ENCODE measurements at places on chromosomes 12 and 14.

DNA sequence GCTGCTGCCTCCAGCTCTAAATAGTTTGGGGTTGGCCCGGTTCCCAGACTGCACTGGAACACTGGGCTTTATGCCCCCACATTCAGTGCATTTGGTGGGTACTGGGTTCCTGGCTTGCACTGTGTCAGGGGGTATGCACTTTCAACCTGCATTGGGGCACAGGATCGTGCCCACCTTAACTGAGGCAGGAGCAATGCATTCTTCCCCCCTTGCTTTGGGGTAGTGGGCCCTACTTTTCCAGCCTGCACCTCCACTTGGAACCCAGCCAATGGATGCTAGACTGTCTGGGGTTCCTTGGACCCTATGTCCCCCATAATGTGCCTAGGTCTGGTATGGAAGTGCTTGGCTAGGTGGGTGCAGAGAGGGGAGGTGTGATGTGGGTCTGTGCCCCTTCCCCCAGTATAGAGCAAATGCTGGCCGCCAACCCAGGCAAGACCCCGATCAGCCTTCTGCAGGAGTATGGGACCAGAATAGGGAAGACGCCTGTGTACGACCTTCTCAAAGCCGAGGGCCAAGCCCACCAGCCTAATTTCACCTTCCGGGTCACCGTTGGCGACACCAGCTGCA lies 615 bp downstream of the TARBP2 start:
- no peak for DNase-seq

- no peak for DNase-seq
These were observed 333.2 kb upstream of the MDGA2 start for GRCh38 chr14:48008646-48009045.

GRCh38 chr12:14828892-14829291 lies 14.4 kb downstream of the ART4 start:
- DNase-seq: peak; percentile 11

- DNase-seq: no peak
These were observed 104.8 kb downstream of the DPF3 start for GRCh38 chr14:72788972-72789728.

GRCh38 chr14:104393199-104393897 lies 186.2 kb upstream of the C14orf180 start:
- no peak for DNase-seq

DNA sequence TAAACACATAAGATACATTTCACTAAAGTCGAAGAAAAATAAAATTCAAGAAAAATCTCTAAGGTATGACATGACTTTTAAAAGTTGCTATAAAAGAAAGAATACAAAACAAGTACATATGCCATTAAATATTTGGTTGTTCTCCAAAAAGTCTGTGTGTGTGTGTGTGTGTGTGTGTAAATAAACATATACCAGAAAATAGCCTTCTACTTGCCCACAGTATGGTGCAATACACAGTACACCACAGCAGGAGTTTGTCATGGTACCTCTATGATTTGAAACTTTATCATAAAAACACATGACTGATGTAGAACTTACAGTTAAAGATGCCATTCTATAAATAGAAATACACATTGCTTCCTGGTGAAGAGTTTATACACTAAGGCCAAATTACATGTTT lies 692.7 kb upstream of the MGAT4C start:
- DNase-seq: no peak

GRCh38 chr12:13799574-13799973 lies 181.8 kb downstream of the GRIN2B start:
- DNase-seq: no peak

GRCh38 chr14:54182419-54183045 lies 214.3 kb upstream of the CDKN3 start:
- peak; percentile 21 for DNase-seq

GRCh38 chr12:85029456-85029855 lies 6.6 kb downstream of the TSPAN19 start:
- DNase-seq: peak; percentile 14

GRCh38 chr12:79508622-79509021 lies 182.1 kb downstream of the PAWR start:
- DNase-seq: no peak

DNA sequence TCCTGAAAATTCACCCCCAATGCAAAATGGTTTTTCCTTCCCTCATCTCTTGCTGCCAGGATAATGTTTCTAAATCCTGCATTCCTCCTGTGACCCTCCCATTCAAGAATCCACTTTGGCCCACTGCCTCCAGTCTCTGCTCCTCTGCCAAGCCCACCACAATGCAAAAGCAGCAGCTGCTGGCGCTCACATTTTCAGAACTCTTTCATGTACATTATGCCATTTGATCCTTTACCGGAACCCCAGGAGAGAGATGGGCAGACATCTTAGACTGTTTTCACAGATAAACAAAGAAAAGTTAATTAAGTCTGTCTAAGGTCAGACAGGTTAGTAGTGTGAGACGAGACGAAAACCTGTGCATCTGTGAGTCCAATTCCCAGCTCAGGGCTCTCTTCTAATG lies 12.9 kb downstream of the LRIG3 start:
- no peak for DNase-seq

GRCh38 chr12:2560356-2560755 lies 234.4 kb upstream of the FKBP4 start:
- DNase-seq: no peak

GRCh38 chr12:40511341-40511740 lies 180.9 kb upstream of the CNTN1 start:
- DNase-seq: no peak

- peak; percentile 58 for DNase-seq
These were observed 242.0 kb downstream of the NEDD1 start for GRCh38 chr12:97148941-97149559.

DNA sequence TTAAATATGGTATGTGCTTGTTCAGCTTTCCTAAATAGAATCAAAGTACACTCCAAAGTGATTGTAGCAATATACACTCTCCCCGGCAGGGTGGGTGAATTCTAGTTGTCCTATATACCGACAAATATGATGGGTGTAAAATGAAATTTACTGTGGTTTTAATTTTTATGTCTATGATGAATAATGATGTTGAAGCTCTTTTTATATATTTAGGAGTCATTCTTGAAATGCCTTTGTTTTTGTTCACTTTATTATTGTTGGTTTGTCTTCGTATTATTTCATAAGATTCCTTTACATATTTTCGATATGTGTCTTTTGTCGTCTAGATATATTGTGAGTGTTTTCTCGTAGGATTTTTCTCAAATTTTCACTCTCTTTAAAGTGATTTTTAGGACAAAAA lies 105.7 kb downstream of the PDE3A start:
- no peak for DNase-seq

DNA sequence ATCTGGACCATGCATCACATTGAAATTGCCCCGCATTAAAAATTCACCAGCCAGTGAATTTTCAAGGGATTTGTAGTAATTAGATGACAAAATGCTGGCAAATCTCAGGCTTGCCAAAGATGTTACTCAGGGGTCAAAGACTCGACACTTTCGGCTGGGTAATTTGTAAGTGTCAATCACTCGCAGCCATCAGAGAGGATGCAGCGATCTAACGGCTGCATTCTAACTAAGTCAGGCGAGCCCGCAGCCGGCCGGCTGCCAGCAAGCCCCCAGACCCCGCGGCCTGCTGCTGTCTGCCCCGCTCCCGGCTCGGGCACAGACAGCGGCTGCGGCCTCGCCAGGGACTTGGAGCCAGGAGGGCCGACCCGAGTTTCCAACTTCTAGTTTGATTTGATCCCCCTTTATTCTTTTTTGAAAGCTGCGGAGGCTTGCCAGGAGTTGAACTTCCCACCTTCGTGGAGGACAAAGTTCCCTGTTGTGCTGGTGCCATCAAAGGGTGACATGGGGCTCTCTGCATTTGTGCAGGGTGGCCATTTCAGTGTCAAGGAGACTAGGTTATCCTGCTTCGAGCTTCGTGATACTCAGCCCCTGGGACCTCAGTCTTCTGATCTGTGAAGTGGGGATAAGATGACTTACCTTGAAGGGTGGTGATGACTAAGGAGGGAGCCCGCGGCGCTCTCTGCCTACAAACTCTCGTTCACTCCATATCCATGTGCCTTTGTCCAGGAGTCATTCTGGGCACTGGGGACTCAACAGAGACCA lies 169.9 kb downstream of the RBM19 start:
- no peak for DNase-seq

- DNase-seq: no peak
These were observed 82.3 kb downstream of the RIMBP2 start for GRCh38 chr12:130633771-130634170.

GRCh38 chr12:12440784-12441428 lies 84.0 kb downstream of the BORCS5 start:
- DNase-seq: no peak

DNA sequence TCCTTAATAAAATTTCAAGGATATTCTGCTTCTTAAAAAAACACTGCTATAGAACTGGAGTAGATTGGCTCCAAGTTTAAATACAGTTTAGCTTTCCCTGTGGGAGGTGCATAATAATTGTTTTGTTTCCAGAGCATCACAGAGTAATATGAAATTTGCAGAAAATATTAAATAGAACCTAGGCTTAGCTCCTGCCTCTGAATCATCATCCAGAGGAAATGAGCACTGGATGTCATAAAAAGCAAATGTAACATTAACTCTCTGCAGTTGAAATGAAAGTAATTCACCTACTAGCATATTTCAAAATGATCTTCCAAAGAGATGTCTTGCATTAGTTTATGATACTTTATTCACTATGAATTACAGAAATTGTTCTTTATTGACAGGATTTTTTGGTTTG lies 769.8 kb downstream of the C12orf50 start:
- no peak for DNase-seq

- no peak for DNase-seq
These were observed 31.8 kb upstream of the LRRC10 start for GRCh38 chr12:69642531-69642930.

DNA sequence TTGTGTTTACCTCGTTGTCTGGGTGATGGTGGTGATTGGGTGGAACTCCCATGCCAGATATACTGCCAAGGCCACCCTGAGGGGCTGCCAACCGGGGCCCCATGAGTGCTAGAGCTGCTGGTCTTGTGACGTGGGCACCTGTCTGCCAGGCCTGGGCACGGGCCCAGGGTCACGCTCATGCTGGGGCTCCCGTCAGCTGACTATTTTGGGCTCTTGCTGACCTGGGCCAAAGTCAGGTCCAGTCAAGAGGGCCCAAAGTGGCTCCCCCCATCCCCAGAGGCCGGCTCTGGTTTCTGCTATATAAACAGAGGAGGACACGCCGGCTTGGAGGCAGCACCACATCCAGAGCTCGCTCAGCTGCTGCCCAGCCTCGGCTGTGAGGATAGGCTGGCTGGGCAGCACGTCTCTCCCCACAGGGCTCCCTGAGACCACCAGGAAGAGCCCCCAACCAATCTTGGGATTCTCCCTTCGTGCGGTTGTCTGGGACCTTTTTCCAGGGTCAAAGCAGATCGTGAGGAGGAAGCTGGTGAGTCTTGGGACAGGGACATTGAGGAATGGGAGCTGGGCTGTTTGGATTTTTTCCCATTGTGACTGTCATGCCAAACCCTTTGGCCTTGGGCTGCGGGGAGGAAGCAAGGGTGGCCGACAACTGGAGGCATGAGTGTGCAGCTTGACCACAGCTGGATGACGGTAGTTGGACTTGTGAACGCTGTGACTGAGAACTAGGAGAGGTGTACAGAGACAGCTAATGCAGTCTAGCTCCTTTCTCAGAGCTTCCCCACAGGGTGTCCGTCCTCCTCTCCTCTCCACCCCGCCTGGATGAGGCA lies 7.6 kb upstream of the NR4A1 start:
- no peak for DNase-seq

GRCh38 chr12:106139422-106140171 lies 843 bp upstream of the NUAK1 start:
- DNase-seq: peak; percentile 11

DNA sequence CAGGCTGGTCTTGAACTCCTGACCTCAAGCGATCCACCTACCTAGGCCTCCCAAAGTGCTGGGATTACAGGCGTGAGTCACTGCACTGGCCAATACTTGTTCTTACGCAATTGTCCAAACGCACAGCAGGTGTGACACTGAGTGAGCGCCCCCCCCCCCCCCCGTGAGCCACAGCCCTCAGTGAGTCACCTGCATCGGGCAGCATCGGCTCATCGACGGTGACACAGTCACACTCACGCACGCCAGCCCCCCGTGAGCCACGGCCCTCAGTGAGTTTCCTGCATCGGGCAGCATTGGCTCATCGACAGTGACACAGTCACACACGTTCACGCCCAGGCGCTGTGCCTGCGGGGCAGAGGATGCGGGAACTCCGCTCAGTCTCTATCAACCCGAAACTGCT lies 42.5 kb downstream of the GALNT9 start:
- DNase-seq: no peak

- no peak for DNase-seq
These were observed 230.7 kb upstream of the PRKD1 start for GRCh38 chr14:30158299-30158698.

DNA sequence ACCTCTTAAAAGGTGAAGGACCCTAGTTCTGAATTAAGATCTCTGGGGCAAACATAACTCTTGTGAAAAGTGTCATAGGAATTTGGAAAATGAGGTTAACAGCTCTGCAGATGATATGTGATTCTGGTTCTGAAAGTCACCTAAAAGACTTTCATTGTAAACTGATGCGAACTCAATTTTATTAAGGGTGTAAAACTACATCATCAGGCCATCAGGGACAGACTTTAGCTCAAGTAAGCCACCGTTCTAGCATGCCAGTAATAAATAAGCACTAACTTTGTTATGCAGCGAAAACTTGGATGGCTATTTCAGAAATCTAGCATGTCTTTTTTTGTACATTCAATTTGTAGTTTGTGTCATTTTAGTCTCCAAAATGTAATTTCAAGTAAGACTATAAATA lies 61.6 kb downstream of the R3HDM2 start:
- DNase-seq: no peak

DNA sequence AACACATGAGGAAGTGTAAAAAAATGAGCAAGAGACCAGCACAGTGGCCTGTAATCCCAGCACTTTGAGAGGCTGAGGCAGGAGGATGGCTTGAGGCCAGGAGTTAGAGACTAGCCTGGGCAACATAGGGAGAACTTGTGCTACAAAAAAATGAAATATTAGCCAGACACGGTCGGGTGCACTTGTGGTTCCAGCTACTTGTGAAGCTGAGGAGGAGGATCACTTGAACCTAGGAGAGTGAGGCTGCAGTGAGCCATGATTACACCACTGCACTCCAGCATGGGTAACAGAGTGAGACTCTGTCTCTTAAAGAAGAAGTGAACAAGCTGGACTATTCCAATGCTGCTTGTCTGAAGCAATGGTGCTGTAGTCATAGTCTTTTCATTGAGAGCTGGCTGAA lies 36.3 kb upstream of the MAP3K9 start:
- DNase-seq: no peak

DNA sequence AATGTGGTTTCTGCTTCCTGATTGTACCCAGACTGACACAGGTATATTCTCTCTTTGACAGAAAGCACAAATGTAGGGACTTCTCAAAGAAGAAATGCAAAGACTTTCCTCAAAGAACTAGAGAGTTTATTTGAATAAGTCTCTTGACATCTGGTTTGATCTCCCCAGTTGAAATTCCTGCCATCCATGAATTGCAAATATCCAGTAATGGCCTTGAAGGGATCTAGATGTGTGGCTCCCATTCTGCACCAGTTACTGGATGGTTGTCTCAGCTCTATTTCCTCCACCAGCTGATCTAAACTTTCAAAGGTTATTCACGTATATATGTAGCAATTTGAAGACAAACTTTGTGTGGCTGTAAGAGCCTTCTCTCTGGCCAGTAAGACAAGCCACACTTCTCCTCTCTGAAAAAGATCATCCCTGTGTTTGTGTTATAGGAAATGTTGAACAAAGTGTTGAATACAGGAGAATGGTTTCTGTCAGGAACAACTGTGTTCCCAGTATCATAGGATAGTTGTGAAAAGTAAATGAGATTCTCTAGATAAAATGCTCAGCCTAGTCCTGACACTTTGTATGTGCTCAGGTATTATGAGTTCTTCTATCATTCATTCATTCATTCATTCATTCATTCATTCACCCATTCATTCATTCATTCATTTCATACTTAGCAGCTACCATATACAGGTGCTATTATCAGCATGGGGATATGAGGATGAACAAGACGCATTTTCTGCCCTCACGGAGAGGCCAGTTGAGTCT lies 22.7 kb upstream of the GPRC5A start:
- DNase-seq: no peak
